Colonic mucosa (tissue), 4 donors: ENCODE measurements at places on chromosomes 6 and 20.

DNA sequence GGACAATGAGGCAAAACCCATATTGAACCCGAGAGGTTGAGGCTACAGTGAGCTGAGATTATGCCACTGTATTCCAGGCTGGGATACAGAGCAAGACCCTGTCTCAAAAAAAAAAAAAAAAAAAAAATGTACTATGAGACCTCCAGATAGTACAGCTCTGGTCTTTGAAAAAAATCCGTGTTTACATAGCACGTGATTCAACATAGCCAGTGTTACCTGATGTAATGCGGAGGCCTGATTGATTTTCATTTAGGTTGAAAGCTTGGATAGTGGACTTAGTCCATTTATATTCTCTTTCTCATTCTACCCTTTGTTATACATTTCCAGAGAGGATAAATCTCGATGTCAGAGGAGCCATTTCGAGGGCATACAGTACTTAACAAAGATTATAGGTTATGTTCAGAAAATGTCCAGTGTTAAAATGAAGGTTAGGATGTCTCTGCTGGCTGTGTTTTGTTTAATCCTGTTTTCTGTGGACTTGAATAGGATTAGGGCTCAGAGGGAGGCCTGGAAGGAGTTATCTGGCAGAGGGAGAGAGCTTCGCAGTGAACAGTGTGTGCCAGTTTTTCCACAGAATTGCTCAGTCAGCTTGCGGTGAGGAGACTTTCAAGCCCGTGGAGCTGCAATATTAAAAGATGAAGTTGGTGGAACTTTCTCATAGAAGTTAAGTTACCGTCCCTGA, 33.9 kb upstream of the BCLAF1 start:
- DNase-seq: no peak

DNA sequence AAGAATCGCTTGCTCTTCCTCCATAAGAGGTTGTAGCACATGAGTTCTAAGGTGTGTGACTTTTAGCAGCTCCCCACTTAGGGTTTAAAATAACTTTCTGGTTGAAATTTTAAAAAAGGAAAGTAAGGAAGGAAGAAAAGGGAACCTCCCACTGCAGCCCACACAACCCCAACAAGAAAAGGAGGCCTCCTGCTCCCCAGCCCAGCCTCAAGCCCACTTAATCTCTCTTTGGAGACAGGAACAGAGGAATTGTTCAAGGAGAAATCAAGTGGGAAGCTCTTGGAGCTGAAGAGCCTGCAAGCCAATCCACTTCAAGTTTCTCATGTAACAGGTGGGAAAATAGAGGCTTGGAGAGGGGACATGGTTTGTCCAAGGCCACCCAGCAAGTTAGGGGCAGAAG, 39.1 kb upstream of the PREX1 start:
- DNase-seq: no peak

GRCh38 chr6:106490974-106491373, 130.5 kb downstream of the CRYBG1 start:
- no peak for DNase-seq

DNA sequence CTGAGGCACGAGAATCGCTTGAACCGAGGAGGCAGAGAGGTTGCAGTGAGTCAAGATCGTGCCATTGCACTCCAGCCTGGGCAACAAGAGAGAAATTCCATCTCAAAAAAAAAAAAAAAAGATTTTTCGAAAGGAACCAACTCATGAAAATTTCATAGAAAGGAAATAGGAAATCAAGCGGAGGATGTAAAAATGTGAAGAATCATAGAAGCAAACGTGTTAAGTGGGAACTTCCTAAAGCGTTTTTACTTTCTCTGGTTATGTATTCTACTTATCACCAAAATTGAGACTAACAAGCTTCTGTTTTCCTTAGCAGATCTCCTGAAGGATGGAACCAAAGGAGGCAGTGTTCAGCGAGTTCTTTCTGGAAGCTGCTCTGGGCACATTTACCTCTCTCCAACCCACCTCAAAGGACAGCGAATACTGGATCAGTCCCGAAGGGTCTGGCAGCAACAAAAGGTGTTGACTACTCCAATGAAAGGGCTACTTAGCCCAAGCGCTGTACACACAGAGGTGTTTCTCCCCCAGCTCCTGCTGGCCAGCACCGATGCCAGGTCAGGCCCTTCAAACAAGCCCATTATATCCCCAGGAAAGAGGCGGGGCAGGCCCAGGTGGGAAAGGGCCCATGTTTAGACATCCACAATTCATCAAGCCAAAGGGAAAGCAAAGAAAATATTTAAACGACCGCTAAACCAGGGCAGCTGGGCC, 327.5 kb upstream of the JARID2 start:
- DNase-seq: no peak

DNA sequence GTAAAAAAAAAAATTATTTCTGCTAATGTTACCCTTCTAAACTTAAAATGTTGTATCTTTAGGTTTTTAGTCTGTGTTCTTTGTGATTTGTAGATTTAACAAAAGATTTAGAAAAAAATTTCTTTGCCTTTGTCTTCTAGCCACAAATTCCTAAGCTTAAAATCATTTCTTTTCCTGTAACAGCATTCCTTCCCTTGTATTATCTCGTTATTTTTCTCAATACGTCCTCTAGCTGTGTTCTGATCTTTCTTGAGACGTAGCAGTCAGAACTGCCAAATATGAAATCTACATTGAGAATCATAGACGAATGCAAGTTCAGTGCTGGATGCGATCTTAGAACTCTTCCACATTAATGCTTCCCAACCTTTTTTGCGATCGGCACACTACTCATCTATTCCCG, 283.1 kb downstream of the UTRN start:
- no peak for DNase-seq

DNA sequence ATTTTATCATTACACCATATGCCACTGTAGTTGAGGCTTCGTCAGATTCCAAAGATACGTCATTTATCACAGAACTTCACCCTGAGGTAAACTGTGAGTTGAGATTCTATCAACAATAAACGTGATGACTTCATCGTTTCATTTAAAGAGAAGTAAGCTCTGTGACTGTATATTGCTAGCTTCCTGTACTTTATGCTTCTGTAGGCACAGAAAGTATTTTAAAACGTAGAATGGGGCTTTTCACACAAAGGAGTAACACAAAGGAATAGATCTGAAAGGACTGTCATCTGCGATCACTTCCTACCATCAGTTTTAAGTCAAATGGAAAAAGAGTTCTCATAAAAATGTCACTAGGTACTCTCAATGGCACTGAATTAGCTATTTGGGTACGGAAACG, 234.4 kb upstream of the MCHR2 start:
- no peak for DNase-seq

GRCh38 chr6:33993091-33993490, 152.8 kb downstream of the GRM4 start:
- DNase-seq: no peak

DNA sequence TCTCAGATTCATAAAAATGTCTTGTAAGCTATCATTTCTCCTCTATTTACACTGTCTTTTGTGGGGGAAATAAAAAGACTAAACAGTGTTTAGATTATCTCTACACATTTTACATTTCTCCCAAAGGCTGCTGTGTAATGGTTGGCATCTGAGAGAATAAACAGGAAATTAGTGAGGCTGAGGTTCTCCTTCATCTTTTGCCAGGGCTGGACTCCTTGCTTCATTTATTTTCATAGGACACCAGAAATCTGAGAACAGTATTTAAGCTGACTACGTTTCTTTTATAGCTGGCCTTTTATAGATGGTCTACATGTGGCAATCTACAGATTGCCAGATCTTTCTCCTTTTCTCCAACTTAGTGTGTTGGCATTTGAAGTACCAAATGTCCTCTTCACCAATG, 41.5 kb downstream of the PLCB4 start:
- no peak for DNase-seq

GRCh38 chr6:135488023-135488422, 9.5 kb downstream of the AHI1 start:
- no peak for DNase-seq

DNA sequence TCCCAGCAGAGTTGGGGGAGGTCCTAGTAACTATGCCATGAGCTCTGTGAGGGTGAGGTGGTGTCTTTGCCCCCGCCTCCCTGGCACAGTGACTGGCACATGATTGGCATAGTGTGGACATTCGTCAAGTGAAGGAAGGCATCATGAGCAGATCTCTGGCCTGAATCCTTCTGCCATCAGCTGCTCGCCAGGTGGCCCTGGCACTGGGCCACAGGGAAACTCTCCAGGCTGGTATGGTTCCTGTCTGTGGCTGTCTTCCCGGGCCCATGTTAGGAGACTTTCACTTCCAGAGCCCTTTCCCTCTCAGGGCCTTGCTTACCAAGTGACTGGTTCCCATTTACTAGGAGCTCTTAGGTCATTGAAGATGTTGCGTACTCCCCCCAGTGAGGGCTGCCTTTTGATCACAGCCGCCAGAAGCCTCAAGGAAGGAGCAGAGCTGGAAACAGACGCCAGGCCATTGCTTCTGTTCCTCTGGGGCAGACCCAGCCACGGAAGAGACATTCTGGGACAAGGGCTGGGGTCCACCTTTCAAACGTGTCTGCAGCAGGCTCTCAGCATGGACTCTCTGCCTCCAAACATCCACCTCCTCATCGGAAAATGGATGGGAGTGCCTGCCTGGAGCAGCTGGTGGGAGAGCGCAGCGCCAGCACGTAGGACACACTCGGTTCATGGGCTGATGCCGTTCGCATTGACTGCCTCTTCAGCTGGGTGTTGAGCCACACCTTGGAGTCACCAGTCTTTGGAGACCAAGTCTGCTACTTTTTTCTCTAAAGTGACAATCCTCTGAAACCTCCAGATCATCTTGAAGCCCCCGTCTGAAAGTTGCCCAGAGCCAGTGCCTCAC, 67.2 kb downstream of the PTPN1 start:
- peak; percentile 83 for DNase-seq

DNA sequence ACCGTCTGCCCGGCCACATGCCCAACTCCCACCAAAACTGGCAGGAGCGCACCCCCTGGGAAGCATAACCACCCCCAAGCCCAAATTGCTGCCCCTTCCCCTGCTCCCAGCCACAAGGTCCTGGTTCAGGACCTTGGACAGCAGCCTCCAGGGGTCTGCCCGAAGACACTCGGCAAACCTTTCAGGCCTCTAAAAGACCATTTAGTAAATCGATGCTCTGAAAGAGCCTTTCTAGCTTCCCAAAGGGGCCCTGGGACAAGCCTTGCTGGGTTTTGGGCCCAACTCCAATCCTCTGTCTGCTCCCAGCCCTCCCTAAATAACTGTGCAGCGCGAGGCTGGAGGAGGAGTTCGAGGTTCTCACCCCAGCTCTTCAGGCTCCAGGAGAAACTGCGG, 30.5 kb downstream of the GRM4 start:
- DNase-seq: no peak

DNA sequence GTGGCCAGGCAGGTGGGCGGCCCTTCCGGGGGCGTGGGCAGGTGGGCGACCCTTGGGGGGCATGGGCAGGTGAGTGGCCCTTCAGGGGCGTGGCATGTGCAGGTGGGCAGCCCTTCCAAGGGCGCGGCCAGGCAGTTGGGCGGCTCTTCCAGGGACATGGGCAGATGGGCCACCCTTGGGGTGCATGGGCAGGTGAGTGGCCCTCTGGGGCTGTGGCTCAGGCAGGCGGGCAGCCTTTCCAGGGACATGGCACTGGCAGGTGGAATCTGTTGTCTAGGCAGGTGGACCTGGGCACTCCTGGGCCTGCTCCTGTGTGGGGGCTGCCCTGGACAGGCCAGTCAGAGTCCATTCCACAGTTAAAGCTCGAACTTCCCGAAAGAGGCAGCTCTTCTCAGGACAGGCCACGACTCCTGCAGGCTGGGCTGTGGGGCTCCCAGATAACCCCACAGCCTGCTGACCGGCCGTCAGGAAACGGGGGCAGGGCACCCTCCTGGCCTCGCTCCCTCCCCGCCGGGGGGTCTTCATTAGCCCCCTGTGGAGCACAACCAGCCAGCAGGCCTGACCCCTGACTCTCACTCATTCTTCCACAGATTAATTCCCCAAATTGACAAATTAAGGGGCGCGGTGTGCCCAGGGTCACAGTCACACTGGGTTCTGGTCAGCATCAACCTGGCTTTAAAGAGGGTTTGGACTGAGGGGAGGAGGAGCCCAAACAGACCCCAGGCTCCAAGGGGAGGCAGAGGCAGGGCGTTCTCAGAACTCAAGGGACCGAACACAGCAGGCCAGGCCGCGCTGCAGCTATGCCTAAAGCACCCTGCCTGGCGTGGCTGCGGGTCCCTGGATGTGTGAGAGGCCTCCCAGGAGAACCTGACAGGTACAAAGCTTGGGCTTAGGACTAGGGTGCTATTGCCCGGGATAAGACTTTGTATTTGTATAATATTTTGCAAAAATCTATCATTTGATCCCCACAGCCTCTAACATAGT, 130.0 kb downstream of the DLL1 start:
- no peak for DNase-seq

DNA sequence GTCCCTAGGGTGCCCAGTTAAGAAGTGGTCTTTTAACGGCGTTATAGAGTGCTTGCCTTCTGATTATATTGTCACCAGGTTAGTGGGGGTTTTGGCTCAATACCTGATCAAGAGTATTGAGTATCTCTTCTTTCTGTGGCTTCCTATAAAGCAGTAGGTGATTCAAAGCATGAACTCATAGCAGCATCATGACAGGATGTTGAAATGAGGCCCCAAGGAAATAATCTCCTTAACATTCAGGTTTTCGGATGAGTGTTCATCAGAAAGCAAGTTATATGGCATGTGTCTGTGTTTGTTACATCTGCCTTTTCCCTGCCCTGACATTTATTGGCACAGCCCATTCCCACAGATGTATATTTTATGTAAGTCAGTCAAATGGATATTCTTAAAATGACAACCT, 301.0 kb downstream of the FARS2 start:
- DNase-seq: no peak

DNA sequence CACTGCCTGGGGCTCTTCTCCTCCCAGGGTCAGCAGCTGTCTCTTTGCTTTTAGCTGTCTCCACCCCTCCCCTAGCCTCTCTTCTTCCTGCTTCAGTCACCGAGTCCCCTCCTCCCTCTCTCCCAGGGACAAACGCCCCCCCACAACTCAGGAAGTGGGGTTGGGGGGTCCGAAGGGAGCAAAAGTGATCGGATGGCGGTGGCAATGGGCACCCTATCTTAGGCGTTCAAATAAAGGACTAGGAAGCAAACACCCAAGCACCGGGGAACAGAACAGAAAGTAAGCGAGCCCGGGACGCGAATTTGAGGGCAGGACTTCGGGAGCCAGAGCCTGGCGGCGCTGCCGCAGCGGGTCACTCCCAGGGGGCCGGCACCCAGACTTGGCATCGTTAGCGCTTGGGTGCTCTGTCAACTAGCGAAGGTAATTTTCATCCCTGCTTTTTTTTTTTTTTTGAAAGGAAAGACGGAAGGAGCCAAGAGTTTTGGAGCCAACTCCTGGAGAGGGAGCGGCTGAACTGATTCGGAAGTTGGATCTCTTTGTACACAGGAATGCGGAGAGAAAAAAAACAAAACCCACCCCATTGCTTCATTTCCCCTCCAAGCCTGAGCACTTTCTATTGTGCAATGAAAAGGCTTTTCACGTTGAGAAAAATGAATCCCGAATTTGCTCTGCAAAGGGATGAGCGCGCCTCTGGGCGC, 815 bp upstream of the ITPR3 start:
- peak; percentile 69 for DNase-seq

GRCh38 chr20:42949950-42950349, 239.8 kb downstream of the PTPRT start:
- no peak for DNase-seq

- no peak for DNase-seq
These were observed 1.6 kb upstream of the QKI start for GRCh38 chr6:163412801-163413344.

- no peak for DNase-seq
These were observed 180.8 kb upstream of the CHD6 start for GRCh38 chr20:41798930-41799502.
